ENCODE measurements at places on chromosomes 12 and 14.

DNA sequence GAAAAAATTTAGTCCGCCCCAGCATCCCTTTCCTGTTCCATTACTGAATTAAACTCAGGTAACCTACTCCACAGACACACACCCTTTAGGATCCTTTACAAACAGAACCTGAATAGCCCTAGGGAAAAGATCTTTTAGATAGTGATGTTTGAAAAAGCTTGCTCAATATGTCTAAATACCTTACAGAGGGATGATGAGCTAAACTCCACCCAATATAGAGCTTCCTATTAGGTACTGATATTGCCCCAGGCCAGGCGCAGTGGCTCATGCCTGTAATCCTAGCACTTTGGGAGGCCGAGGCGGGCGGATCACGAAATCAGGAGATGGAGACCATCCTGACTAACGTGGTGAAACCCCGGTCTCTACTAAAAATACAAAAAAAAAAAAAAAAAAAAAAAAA is 50.1 kb downstream of the FERMT2 start:
- no peak for DNase-seq

- DNase-seq, result no peak
Measured at GRCh38 chr12:104709692-104710435, 248.2 kb downstream of the SLC41A2 start.

DNA sequence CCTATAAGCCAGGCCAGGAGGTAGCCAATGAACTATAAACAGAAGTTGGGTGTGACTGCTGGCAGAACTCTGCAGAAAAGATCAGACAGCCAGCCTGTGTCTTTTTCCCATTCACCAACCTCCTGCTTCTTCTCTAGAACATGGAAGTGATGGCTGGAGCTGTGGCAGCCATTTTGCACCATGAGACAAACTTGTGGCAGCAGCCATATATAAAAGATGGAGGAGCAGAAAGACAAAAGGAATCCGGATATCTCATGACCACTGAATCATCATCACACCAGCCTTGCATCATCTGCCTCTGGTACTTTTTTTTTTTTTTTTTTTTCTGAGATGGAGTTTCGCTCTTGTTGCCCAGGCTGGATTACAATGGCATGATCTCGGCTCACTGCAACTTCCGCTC is 8.7 kb downstream of the BEGAIN start:
- no peak for DNase-seq

- no peak for DNase-seq
Measured at GRCh38 chr14:65560340-65561027, 148.0 kb downstream of the FUT8 start.

DNA sequence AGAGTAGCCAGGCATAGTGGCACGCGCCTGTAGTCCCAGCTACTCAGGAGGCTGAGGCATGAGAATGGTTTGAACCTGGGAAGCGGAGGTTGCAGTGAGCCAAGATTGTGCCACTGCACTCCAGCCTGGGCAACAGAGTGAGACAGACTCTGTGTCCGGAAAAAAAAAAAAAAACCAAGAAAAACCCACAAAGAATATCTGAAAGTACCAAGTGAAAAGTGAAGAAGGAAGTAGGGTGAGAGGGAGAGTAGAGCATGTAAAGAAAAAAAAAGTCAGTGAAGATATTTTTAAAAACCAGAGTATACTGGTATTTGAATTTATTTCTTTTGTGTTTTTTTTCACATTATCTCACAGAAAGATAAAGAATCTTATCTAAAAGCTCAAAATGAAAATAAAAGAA is 43.3 kb upstream of the ISM2 start:
- DNase-seq, result no peak

DNA sequence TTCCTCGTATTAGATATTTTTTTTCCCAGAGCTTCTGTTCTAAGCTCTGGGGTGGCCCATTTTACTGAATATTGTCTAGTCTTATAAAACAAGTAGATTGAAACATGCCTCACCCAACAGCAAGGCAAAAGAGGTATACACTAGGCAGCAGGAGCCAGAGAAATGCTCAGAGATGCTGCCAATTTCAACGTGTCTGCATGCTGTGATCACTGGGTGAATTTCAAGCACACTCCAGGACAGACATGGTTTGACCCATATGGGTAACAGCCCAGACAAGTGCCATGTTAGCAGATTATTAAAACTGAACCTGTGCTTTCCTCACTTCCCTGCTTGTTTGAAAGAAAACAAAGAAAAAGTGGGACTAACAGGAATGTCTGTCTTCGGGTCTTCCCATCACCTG is 321.3 kb downstream of the MED13L start:
- no peak for DNase-seq

DNA sequence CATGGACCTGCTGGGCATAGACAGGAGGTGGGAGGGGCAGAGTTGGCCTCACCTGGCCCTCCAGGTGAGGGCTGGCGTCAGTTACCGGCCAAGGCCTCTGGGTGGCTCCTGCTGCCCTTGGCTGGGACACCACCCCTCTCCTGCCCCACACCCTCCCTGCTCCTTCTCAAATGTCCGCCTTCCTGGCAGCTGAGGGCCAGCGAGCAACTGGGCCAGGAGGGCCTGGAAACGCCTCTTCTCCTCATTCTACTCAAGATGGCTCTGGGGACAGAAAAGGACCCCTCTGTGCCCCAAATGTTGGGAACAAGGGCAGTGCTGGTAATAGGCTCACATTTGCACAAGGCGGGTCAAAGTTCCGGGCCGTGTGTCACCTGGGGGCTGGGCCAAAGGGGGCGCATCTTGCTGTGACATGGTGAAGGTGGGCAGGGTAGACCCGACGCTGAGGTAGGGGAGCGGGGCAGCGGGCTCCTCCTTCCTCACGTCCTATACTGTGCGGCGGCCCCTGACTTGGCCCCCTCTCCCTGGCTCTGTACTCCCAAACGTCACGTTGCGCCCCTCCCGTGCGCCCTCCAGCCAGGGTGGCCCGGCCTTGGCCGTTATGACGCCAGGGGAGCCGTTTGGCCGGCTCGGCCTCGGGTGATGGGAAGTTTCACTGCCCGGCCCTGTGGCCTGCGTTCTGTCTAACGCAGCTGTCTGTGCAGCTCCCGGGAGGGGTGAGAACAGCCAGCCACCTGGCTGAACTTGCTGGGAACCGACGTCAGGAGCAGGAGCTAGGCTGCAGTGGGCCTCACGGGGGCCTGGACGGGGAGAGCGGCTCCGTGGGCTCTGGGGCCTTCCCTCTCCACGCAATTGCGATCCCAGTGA is 18.0 kb upstream of the DLK1 start:
- no peak for DNase-seq

DNA sequence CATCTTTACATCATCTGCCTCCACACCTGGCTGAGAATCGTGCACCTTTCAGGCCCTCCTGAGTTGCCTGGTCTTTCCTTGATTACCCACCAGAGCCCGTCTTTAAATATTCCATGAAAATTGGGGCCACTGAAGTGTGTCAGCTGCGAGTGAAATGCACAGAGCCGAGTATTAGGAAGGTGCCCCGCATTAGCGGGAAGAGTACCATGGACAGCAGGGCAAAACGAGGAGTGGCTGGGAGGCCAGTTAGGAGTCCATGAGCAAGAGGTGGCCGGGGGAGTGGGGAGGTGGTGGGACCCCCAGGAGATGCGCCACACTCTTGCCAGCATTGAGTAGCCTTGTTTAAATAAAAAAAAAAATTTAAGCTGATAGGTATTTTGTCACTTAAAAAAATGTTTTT is 99.6 kb downstream of the TSPAN9 start:
- DNase-seq, result no peak

DNA sequence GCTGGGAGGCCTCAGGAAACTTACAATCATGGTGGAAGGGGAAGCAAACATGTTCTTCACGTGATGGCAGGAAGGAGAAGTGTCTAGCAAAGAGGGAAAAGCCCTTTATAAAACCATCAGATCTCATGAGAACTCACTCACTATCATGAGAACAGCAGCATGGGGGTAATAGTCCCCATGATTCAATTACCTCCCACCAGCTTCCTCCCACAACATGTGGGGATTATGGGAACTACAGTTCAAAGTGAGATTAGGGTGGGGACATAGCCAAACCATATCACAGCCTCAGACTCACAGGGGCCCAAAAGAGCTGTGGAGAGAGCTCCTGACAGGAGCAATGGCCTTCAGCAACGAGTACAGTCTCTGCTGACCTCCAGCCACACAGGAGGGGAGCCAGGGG is 151.4 kb downstream of the GXYLT1 start:
- DNase-seq, result no peak

GRCh38 chr12:1162081-1162760 is 171.2 kb downstream of the ERC1 start:
- no peak for DNase-seq

DNA sequence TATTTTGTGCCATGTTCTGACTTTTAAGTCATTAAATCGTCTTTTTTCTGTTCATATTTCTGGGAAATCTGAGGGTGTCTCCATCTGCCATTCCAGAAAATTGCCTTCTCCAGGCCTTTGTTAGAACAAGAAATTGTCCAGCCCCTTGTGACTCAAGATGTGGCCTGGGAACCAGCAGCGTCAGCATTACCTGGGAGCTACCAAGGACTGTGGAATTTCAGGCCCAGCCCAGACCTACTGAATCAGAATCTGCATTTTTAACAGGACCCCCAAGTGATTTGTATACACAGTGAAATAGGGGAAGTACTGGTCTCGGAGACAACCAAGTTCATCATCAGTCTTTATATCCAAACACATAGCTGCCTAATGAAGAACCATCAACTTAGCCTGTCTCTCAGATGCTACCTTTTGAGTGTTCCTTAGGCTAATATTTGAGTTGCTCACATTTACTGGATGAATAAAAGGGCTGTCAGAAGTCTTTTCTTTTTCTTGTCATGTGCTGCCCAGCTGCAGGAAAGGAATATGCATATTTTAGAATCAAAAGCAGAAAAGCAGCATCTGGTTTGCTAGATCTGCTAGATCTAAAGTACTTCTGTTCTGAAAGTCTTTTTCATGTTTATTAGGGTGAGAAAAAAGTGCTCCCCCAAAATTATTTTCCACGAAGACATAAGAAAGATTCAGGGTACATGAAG is 21.2 kb downstream of the GPHB5 start:
- DNase-seq, result no peak

DNA sequence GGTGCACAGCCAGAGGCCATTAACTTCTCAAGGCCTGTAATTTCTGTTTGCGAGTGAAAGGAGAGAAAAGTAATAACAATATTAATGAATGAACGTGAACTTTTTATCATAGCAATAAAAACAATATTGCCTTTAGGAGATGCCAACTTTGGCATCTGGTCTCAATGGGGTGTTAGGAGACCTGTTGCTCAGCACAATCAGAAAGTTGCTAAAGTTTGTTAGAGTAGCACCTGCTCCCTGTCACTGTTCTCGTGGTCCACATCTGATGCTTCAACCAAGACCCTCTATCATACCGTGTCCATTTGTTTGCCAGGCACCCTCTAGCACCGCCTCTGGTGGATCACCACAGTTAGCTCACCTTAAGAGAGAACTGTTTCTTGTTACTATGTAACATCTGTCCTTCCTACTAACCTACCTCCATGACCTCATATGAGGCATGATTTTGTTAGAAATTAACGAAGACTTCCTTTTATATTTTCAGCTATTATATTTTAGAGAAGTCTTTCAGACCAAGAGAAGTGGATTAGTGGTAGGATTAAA is 12.5 kb upstream of the CLEC4E start:
- DNase-seq, result no peak

DNA sequence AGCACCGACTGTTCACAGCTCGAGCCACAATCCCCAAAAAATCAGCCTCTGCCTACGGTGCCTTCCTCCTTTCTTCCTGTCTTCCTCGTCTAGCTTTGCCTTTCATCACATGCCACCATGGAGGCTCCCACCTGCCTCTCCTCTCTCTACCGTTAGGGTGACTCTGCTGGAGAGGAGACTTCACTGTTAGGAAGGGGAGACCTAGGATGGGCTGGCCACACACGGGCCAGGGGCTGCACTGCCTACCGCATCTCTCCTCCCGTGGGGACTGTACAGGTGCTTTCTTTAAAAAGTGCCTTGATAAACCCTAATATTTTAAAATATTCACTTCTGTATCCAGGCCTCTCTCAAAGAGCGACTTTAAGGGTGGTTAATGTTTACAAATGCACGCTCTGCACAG is 1104.7 kb downstream of the BCL11B start:
- DNase-seq, result no peak
